Stimulated activated CD4-positive, alpha-beta T cell treated with anti-CD3 and anti-CD28 coated beads, TNF-alpha, amount 100 ng/mL, for 24 hours (primary cell): ENCODE measurements at places on chromosomes 1 and 21.

DNA sequence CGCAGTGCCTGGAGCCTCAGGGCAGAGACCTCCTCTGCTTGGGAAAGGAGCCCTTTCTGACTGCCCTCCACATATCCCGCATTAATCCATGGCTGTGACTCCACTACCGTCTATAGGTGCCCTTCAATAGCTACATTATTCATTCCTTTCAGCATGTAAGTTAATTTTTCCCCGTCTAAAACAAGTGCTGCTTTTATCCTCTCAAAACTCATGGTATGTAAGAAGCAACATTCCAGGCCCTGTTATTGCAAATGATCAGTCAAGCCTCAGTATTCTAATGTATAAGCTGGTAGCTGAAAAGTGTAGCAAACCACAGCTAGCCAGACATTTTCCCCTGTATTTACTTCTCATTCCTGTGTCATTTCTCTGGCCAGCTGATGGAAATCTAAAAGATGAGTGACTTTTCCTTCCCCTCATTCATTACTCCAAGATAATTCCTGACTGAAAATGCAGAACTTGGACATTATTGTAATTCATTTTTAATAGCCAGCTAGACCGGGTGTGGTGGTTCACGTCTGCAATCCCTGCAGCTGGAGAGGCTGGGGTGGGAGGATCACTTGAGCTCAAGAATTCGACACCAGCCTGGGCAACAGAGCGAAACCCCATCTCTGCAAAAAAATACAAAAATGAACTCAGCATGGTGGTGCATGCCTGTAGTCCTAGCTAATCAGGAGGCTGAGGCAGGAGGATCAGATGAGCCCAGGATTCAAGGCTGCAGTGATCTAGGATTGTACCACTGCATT lies 88.5 kb upstream of the SOD1 start:
- DNase-seq: no peak

DNA sequence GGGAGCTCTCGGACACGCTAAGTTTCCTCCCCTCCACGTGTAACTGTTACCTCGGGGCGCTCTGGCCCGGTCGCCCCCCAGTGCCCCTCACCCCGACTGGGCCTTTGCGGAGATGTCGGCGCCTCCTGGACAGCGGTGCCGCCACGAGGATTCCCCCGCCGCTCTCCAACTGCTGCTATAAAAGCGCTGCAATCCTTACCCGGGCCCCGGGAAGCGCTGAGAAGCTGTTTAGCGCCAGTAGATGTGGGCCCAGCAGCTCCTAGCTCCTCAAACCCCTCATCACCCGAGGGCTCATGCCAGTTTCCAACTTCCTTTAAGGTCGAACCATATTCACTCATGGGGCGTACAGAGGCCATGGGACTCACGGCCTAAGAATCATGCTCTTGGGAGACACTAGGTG lies 361 bp upstream of the LMX1A start:
- no peak for DNase-seq

DNA sequence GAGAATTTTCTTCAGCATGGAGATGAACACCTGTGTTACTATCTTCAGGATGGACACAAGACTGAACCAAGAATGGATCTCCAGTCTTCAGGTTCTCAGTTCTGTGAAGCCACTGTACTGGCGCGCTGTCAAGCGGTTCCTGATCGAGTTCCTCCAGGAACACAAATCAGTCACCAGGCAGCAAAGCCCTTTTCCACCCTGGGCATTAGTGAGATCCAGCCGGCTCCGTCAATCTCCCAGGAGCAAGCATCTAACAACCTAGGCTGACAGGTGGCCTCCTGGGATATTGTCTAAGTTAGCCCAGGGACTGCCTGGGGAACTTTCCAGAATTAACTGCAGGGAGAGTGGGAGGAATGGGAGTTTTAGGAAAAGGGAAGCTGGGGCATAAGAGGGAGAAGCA lies 9.7 kb upstream of the IGFN1 start:
- DNase-seq: no peak

GRCh38 chr1:221045842-221046831 lies 166.9 kb downstream of the HLX start:
- DNase-seq: no peak

GRCh38 chr1:36463463-36463802 lies 751 bp downstream of the MRPS15 start:
- no peak for DNase-seq

GRCh38 chr1:65388908-65389695 lies 31.4 kb upstream of the LEPR start:
- no peak for DNase-seq

GRCh38 chr1:147700042-147701006 lies 30.0 kb upstream of the ACP6 start:
- peak; percentile 20 for DNase-seq

DNA sequence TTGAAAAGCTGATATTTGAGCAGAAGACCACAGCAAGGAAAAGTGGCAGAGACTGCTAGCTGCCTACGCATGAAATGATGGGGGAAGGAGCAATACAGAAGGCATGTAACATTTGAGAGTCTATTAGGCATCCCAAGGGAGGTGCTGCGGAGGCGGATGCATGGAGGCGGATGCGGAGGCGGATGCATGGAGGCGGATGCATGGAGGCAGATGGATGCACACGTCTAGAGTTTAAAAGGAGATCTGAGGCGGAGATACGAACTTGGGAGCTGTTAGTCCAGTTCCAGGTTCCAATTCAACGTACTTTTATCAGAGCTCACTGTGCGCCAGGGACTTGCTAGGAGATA lies 744 bp upstream of the DDX20 start:
- no peak for DNase-seq

DNA sequence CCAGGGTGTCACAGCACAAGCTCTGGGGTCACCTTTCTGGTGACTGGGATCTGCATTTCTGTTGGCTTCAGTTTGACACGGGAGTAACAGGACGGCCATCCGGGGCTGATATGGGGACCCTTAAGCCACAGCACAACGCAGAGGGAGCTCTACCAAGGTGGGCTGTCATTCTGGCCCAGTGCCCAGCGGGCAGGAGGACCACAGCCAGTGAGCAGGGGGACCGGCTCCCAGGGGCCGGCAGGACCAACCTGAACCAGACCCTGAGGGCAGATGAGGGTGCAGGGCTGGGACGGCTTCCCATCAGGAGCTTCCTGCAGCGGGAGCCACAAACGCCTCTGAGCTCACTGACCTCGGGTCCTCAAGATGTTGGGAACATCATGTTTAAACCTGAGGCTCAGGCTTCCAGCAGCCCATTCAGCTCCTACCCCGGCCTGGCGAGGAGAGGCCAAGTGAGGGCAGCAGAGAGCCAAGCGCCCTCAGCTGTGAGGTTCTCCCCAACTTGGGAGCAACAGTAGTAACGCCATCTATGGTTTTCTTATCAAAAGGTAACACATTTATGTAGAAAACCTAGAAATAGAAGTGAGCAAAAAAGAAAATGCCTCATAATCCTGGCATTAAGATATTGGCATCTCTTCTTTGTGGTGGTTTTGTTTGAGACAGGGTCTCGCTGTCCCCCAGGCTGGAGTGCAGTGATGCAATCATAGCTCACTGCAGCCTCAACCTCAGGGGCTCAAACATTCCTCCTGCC lies 26.8 kb downstream of the TMEM201 start:
- DNase-seq: no peak

DNA sequence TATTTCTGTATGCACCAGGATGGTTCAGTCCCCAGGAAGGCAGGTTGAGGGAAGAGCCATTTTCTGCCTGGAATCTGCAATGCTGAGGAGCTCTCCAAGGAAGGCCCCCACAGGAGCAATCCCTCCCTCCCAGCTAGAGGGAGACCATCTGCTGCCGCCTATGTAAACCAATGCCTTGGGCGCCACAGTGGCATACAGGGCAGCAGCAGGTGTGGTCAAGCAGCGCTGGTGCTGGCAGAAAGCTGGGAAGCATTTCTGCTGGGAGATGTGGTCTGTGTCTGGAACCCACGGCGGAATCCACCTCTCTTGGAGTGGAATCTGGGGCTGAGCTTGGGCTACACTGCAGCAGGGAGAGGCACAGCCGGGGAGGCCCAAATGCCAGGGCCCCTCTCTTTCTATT lies 283.3 kb downstream of the RRAGC start:
- DNase-seq: no peak

- no peak for DNase-seq
Measured at GRCh38 chr1:201013991-201014815, 9.3 kb downstream of the KIF21B start.

GRCh38 chr1:62381831-62382657 lies 54.8 kb upstream of the USP1 start:
- DNase-seq: no peak

- no peak for DNase-seq
Measured at GRCh38 chr1:167916766-167917511, 3.0 kb upstream of the ADCY10 start.

DNA sequence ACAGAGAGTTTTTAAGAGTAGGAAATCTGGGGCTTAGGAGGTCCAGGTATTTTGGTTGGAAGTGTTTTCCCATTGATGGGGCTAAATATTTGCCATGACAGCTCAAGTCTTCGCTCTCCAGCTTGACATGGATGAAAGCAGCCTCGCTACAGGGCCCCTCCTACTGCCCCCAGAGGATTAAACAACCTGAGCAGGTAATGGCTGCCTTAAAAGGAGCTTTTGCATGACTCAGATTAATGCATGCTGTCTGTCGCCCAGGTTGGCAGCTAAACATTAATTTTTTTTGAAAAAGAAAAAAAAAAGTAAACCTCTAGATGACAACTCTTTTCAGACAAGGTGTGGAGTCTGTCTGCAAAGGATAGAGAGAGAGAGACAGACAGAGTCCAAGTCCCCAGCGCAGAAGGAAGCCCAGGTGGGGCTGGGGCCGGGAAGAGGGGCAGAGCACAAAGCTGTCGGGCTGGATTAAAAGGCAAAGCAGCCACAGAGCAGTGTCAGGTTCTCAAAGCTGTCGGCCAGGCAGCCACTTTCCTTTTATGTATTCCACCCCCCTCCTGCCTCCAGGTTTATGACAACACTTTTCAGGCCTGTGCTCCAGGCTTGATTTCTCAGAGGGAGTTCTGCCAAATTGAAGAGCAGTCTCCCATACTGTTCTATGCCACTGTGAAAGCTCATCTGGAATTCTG lies 127.9 kb downstream of the CLIC6 start:
- no peak for DNase-seq

GRCh38 chr1:1040004-1040991 lies 20.4 kb downstream of the AGRN start:
- peak; percentile 49 for DNase-seq

DNA sequence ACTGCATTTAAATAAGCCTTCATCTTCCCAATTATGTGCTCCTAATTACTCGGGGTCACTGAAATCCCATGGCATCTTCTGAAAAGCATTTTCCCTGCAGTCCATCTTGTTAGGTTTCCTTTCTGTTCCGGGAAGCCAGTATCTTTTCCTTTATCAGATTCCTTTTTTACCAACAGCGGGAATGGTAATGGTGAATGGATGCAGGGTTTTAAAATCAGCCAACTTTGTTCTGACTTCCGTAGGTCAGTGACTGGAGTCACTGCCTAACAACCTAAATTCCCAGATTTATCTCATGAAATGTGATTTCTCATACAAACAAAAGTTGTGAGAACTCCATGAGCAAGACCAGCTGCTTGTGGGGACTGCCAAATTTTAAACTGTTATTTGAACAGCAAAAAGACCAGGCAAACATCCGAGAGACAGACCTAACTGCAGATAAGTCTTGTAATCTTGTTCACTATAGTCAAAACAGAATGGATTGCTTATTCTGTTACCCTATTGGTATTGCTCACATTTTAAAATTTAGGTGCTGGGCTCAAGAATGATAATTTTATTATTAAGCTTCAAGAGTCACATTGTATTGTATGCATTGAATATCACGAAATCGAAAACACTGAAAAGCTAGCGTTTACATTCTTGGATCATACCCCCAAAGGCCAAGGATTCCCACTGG lies 1.2 kb upstream of the RWDD3 start:
- no peak for DNase-seq

DNA sequence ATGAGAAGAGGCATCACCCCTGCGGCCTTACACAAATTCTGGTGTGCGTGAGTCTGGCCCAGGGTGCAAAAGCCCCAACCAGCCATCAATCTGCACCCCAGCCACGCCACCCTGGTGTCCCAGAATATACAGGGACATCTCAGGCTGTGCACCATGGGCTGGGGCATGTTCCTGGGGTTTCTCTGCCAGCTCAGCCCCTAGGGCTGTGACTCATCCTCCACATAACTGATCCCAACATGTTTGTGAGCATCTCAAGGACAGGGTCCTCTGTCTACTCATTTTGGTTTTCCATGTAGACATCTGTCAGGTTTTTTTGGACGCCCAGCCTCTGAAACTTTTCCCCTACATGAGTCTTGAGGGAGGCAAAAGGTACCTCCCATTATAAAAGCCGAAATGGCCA lies 511 bp downstream of the ZNF683 start:
- DNase-seq: no peak
